ENCODE measurements at places on chromosomes 1 and 21. TPM values are rescaled to one million over a fixed set of nuclear protein-coding genes. Genes with fewer than 3 reads are reported as not detected.

The CFAP45 gene
- polyA plus RNA-seq, result 0.03 TPM

The EPHA10 gene
- 0.03 TPM for polyA plus RNA-seq

The MAP1LC3C gene
- polyA plus RNA-seq, result not detected

The LRRC38 gene
- polyA plus RNA-seq, result not detected

The F5 gene
- polyA plus RNA-seq, result 152 TPM

The CCDC30 gene
- polyA plus RNA-seq, result 0.93 TPM

The IL20 gene
- not detected for polyA plus RNA-seq

The PLA2G2F gene
- not detected for polyA plus RNA-seq

The PDZK1IP1 gene
- polyA plus RNA-seq, result 2.2 TPM

The PCSK9 gene
- 48.9 TPM for polyA plus RNA-seq

The TENT5C gene
- 5.3 TPM for polyA plus RNA-seq

The BSND gene
- not detected for polyA plus RNA-seq

The HHIPL2 gene
- polyA plus RNA-seq, result 0.05 TPM

The ANKRD35 gene
- 1.6 TPM for polyA plus RNA-seq

The TNNT2 gene
- polyA plus RNA-seq, result not detected

The CD5L gene
- 56.7 TPM for polyA plus RNA-seq

The FAM167B gene
- 4.8 TPM for polyA plus RNA-seq

The CA14 gene
- polyA plus RNA-seq, result 0.22 TPM

The RXRG gene
- 0.44 TPM for polyA plus RNA-seq

The CD2 gene
- 0.69 TPM for polyA plus RNA-seq

The PIK3C2B gene
- 2.8 TPM for polyA plus RNA-seq

The DNASE2B gene
- polyA plus RNA-seq, result not detected

The SLC25A34 gene
- 3.1 TPM for polyA plus RNA-seq

The RAD54L gene
- 0.68 TPM for polyA plus RNA-seq

The C1orf87 gene
- not detected for polyA plus RNA-seq

The SPRR3 gene
- not detected for polyA plus RNA-seq

The SGIP1 gene
- polyA plus RNA-seq, result 0.58 TPM

The ADGRB2 gene
- 0.05 TPM for polyA plus RNA-seq

The SFN gene
- polyA plus RNA-seq, result not detected

Measured in liver (tissue), 10 donors.